ENCODE measurements at places on chromosomes 4 and X.

DNA sequence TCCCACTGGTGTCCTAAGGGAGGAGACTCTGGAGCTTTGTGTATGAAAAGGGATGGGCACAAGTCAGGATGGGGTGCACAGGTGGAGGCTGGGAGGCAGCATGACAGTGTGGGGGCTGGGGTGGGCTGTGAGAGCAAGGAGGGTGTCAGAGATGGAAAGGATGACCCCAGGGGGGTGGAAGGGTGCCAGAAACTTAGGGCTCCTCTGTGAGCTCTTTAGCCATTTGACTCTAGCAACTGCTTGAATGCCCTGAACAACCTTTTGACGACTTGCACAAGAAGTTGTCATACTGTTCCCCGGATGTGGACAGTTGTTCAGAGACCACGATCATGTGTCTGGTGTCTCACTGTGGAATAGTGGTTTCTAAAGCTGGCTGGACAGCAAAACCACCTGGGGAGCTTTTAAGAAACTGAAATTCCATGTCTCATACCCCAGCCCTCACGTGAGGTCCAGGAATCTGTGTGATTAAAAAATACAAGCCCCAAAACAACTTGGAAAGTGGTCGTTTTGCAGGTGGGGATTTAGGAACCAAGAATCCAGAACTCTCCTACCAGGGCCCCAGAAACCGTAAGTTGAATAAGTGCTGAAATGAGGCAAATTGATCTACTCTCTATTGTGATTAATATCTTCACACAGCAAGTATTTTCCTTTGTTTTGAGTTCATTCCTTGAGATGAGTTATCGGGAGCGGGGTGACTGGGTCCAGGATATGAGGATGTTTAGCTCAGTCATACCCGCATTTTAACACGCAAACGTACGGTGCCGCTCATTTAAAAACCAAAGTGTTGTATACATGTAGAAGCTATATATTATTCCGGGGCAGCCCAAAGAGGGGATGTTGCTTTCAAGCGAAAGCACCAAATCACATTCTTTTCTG, 3.4 kb downstream of the RHOH start:
- no peak for DNase-seq

DNA sequence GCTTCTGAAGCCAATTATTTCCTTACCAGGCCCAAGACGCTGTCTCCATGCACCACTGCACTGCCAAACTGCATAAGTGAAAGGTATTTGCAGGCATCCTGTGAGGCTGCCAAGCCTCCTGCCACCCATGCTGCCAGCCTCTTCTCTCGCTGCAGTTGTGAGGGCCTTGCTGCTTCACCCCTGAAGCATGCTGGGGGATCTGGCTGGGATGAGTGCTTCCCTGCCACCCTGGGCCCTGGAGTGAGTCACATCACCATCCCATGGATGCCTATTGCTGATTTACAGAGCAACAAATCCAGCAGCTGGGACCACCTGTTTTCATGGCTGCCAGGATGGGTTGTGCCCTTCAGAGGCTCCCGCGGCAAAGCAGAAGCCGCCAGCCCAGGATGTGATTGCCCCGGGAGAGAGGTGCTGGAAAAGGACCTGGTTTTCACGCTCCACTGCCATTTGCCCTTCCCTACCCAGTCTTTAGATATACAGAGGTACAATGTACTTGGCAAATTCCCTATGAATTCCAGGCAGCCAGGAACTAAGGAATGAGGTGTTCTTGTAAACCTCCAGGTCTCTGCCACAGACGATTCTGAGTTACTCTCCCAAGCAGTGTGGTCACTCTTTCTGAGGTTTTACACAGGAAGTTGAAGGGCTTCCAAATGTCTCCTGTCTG, 41.5 kb upstream of the PTCHD1 start:
- peak; percentile 46 for DNase-seq

DNA sequence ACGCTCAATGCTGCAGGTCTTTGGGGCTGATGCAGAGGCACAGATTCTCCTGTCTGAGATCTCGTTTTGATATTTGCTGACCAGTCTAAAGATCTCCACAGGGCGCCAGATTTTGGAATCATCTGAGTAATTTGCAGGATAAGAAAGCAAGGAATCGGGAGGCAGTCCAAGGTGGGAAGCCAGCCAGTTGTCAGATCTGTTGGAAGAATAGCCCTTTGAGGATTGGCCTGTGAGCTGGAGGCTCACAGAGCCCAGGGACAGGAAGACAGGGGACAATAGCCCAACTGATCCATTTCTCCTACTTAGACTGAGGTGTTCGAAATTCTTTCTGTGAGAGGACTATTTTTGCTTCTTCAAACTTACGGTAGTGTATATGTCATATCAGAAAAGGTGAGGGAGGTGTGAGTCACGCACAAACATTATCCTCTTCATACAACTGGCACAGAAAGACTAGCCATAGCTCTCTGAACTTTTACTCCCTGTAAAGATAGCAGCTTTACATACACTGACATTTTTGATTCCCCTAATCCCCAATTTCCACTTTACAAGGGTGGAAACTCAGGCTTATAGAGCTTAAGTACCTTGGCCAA, 8.8 kb downstream of the DIPK2B start:
- no peak for DNase-seq

- no peak for DNase-seq
These were observed 136.7 kb downstream of the APBB2 start for GRCh38 chr4:41077628-41078027.

GRCh38 chr4:169143335-169143734, 127.4 kb downstream of the SH3RF1 start:
- no peak for DNase-seq

GRCh38 chr4:94802091-94802490, 44.3 kb downstream of the BMPR1B start:
- DNase-seq = no peak

GRCh38 chr4:98623126-98623802, 35.1 kb downstream of the TSPAN5 start:
- DNase-seq = no peak

DNA sequence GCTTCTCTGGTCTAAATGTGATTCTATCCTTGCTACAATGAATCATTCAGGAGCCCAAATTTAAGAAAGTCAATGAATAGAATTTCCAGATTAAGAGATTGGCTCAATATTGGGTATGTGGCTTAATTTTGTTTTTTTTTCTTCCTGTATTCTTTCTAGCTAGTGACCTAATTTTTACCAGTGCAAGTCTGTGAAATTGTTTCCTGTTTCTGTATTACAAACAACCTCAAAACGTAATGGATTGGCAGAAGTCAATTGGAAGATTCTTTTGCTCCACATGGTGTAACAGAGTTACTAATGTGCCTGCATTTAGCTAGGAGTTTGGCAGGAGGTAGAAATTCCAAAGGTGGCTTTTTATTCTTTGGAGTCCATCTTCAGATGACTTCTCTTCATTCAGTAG, 17.6 kb downstream of the DYNLT3 start:
- DNase-seq = no peak

- no peak for DNase-seq
These were observed 244.1 kb downstream of the CRLF2 start for GRCh38 chrX:968148-968965.

- DNase-seq = no peak
These were observed 15.8 kb upstream of the MPC1L start for GRCh38 chrX:40607381-40607780.

GRCh38 chr4:158710814-158711213, 12.4 kb downstream of the PPID start:
- DNase-seq = no peak

DNA sequence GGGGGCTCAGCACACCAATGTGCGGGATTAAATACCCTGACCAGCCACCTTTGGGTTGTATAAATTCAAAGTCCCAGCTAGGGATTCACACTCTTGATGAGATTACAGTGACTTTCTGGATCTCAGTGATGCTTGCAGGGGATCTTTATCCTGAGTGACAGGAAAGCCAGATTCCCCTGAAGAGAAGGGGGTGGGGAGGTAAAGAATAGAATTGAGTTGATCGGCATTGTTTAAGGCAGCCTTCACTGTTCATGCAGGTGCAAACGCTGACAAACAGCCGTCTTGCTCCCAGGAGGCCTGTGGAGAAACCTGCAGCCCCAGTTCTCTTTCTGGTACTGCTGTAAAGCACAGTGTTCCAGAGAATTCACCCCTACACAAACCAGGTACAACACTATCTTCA, 19.0 kb downstream of the CXXC4 start:
- no peak for DNase-seq

- DNase-seq = peak; percentile 41
These were observed 167.5 kb upstream of the DGKK start for GRCh38 chrX:50638123-50638522.

DNA sequence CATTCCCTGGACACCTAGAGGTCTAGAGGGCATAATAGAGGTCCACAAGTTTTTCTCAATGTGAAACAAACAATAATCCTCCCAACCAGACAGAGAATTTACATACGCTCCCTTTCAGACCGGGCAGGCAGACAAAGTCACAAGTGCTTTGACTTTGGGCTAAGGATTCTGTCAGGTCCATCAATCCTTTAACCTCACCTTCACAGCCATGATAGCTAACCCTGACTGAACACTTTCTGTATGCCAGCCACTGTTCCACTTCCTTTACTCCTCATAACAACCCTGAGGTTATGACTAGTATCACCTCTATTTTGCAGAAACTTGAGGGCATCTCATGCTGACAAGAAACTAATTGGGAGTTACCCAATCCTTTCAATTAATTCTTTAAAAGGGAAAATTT, 118.8 kb upstream of the AFF2 start:
- DNase-seq = no peak

- DNase-seq = no peak
These were observed 166.6 kb downstream of the LHFPL1 start for GRCh38 chrX:112513154-112513553.
